Upper lobe of left lung (tissue), 6 donors: ENCODE measurements at places on chromosomes 5 and 9. TPM values are rescaled to one million over a fixed set of nuclear protein-coding genes. Genes with fewer than 3 reads are reported as not detected.

DNA sequence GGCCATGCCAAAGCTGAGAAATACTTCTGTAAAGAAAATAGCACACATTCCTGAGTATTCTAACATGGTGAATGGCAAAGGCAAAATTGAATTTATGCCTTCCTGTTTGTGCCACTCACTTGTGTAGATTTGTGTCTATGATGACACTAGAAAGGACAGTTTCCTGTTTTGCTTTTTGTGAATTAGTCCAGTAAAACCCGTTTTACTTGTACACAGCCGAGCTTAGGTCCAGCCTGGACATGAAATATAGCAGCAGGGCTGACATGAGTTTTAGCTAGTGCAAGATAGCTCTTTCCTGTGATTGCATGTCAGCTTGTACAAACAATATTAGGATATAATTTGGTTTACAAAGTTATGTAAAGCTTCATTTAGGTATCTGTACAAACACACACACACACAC, 1891.7 kb upstream of the WWC1 start:
- no peaks in the 10 kb centered on the region for H3K4me1 ChIP-seq
- no peaks in the 10 kb centered on the region for H3K27me3 ChIP-seq
- no peak for DNase-seq
- no peak overlapping the region for H3K4me3 ChIP-seq
- H3K36me3 ChIP-seq, result no peaks in the 10 kb centered on the region

GRCh38 chr9:136590821-136591752, 45.2 kb upstream of the NOTCH1 start:
- no peaks in the 10 kb centered on the region for H3K27me3 ChIP-seq
- H3K27ac ChIP-seq, result no peak overlapping the region
- no peaks in the 10 kb centered on the region for H3K36me3 ChIP-seq
- H3K4me1 ChIP-seq, result peaks cover 53% of the 10 kb centered on the region
- DNase-seq, result peak; percentile 64

The MAPKAP1 gene
- 67.6 TPM for total RNA-seq

The OR1L8 gene
- 0.76 TPM for total RNA-seq
